ENCODE measurements at places on chromosomes 4 and X. TPM values are rescaled to one million over a fixed set of nuclear protein-coding genes. Genes with fewer than 3 reads are reported as not detected.

GRCh38 chr4:15488136-15488535 lies 18.5 kb downstream of the CC2D2A start:
- no peak overlapping the region for H3K27ac ChIP-seq
- no peaks in the 10 kb centered on the region for H3K36me3 ChIP-seq

DNA sequence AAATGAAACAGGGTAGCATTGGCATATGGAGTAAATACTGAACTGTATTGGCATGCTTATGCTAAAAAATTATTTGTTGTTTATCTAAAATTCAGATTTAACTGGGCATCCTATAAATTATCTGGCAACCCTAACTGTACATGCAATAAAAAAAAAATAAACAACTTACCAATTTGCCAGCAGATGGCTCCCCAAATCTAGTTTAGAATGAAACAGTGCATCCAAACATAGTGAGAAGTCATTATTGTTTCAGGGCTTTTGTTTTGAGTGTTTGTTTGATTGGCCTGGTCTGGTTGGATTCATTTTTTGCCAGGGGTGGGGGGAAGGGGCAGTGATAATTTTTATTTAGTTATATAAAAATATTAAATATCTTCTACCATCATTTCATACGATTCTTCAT lies 12.8 kb upstream of the NSUN7 start:
- H3K4me3 ChIP-seq = no peak overlapping the region
- H3K27me3 ChIP-seq = no peaks in the 10 kb centered on the region
- no peaks in the 10 kb centered on the region for H3K4me1 ChIP-seq
- no peaks in the 10 kb centered on the region for H3K36me3 ChIP-seq

DNA sequence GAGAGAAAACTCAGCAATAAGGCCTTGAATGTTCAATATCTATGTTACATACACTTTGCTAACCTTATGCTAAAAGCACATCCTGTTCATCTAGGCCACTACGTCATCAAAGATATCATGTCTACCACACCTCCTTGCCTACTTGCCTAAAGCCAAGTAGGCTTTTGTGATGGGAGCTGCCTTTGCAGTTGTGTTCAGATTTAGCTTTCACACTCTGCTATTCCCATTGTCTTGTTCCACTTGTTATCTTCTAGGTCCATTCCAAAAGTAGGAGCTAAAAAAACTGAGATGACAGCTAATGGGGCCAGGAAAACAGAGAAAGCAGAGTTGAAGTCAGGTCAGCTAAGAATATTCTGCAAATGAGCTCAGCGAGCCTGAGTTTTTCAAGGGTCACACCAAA lies 153.6 kb upstream of the EDNRA start:
- no peaks in the 10 kb centered on the region for H3K27me3 ChIP-seq
- H3K27ac ChIP-seq = no peak overlapping the region
- no peak overlapping the region for H3K4me3 ChIP-seq
- H3K36me3 ChIP-seq = no peaks in the 10 kb centered on the region

DNA sequence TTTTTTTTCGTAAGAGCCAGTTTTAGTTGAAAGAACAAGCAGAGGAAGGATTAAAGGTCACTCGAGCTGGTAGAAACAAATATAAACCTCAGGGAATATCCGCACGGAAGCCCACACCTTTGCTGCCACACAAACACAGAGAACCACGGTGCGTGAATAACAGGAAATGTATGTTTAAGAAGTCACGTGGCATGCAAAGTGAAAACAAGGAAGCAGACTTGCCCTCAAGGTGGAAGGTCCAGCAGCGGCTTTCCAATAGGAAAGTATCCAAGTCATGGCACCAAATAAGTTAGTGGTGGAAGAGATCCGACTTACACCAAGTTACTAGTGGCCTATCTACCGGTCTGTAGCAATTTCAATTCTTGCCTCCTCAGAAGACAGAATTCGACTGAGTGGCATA lies 215.5 kb downstream of the HHIP start:
- H3K4me3 ChIP-seq = no peak overlapping the region
- no peaks in the 10 kb centered on the region for H3K36me3 ChIP-seq
- no peaks in the 10 kb centered on the region for H3K4me1 ChIP-seq
- no peak overlapping the region for H3K27ac ChIP-seq
- DNase-seq = no peak
- no peaks in the 10 kb centered on the region for H3K27me3 ChIP-seq

DNA sequence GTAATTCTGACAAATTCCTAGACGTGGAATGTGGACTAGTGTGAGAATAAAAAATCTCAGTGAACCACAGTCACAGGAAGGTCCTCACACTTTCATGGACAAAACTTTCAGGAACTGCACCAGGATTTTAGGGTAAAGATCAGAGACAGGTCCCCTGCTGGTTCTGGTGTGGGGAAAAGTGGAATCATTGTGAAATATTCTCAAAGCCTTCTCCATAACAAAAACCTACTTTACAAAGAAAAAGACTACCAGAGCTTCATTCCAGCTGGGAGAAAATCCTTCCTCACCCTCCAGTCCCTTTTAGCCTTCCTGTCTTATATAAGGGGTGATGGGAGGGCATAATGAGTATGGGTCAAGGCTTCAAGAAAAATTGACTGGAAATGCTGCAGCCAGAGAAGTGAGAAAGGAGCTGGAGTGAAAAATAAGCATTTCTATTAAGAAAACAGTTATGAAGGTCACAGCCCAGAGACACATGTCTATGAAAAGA lies 325.8 kb downstream of the ARAP2 start:
- DNase-seq = no peak
- no peak overlapping the region for H3K4me3 ChIP-seq
- H3K27me3 ChIP-seq = no peaks in the 10 kb centered on the region
- H3K27ac ChIP-seq = no peak overlapping the region
- H3K36me3 ChIP-seq = no peaks in the 10 kb centered on the region
- no peaks in the 10 kb centered on the region for H3K4me1 ChIP-seq

GRCh38 chr4:128811571-128812441 lies 2.3 kb downstream of the JADE1 start:
- H3K27ac ChIP-seq = peak overlapping the region; percentile 93
- H3K36me3 ChIP-seq = no peaks in the 10 kb centered on the region
- H3K4me3 ChIP-seq = peak overlapping the region; percentile 65
- DNase-seq = peak; percentile 97

DNA sequence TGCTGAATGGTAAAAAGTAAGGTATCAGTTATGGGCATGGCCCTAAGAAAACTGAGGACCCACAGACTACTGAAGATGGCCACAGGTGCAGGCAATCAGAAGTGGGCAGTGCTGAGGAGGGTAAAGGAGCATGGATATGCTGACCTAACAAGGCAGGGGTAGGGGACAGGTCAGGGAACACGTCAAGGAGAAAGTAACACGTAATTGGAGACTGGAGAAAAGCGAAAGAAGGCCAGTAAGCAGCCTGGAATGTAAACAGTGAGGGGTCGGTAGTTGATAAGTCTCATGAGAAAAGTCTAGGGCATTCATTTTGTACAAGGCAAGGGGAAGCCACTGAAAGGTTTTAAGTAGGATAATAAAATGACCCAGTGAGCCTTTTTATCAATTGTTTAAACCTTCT lies 153.3 kb downstream of the PRDM5 start:
- H3K27me3 ChIP-seq = no peaks in the 10 kb centered on the region
- H3K4me3 ChIP-seq = no peak overlapping the region
- no peak overlapping the region for H3K27ac ChIP-seq
- DNase-seq = no peak

GRCh38 chrX:130030826-130031225 lies 48.4 kb downstream of the BCORL1 start:
- H3K4me3 ChIP-seq = no peak overlapping the region
- H3K27me3 ChIP-seq = no peaks in the 10 kb centered on the region
- no peak overlapping the region for H3K27ac ChIP-seq
- H3K4me1 ChIP-seq = no peaks in the 10 kb centered on the region

- no peaks in the 10 kb centered on the region for H3K4me1 ChIP-seq
- H3K27ac ChIP-seq = no peak overlapping the region
- H3K36me3 ChIP-seq = no peaks in the 10 kb centered on the region
- H3K27me3 ChIP-seq = no peaks in the 10 kb centered on the region
- peak; percentile 36 for DNase-seq
These were observed 7.9 kb downstream of the BDH2 start for GRCh38 chr4:103091601-103092223.

DNA sequence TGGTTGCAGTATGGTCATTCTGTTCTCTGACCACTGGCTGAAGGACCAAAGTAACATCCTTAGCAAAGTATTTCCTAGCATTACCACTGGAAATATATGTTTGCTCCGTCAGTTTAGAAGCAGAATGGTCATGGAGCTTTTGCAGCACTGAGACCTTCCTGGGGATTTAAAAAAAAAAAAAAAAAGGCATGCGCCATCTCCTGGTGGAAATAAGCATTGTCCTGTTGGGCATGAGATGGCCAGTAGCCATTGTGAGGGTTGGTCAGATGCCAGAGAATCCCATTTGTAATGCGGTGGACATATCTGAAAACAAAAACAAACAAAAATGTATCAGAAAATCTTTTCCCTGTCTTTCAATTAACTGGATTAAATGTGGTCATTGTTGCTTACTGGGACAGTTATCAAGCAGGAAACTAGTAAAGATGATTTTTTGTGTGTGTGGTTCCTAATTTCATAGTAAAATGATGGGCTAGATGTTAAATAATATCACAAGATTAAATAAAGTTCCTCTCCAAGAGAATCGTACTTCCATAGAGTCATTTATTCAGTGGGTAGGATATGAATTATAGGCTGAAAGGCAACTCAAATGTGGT lies 139.6 kb downstream of the SOWAHB start:
- no peak for DNase-seq
- no peaks in the 10 kb centered on the region for H3K4me1 ChIP-seq
- no peak overlapping the region for H3K4me3 ChIP-seq
- H3K36me3 ChIP-seq = peaks cover 24% of the 10 kb centered on the region
- H3K27ac ChIP-seq = no peak overlapping the region

Gene BMX
- total RNA-seq = 3.8 TPM

Gene NALF2
- total RNA-seq = 0.26 TPM

Gene ZNF275
- 7.6 TPM for total RNA-seq

Measured in left lung (tissue), 14 donors.